ENCODE measurements at places on chromosomes 5 and 9.
A peak's percentile ranks its signal among the peaks of the same experiment; 100 is the strongest.

DNA sequence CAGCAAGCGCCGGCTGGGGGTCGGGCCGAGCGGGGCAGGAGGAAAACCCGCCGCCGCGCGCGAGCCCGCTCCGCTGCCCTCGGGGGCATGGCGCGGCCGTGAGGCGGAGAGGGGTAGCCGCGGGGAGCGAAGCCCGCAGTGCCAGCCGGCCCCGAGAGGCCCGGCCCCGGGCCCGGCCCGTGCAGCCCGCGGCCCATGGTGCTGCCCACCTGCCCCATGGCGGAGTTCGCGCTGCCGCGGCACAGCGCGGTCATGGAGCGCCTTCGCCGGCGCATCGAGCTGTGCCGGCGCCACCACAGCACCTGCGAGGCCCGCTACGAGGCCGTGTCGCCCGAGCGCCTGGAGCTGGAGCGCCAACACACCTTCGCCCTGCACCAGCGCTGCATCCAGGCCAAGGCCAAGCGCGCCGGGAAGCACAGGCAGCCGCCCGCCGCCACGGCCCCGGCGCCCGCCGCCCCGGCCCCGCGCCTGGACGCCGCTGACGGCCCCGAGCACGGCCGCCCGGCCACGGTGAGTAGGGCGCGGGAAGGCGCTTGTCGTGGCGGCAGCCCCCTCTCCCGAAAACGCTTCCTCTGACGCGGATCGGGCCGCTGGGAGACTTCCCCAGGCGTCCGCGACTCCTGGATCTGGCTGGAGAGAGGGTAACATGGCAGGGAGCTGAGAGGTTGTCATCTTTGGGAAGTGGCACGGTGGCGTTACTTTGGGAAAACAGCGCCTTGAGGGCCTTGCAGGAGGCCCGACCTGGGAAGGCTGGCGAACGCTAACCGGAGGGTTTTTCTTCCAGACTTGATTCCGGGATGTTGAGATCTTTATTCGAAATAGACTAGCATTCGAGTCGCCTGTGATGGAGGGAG, 523 bp downstream of the MAML1 start:
- no peaks in the 10 kb centered on the region for H3K27me3 ChIP-seq
- peaks cover 11% of the 10 kb centered on the region for H3K4me1 ChIP-seq
- peak overlapping the region; percentile 90 for H3K27ac ChIP-seq
- peak overlapping the region; percentile 75 for H3K4me3 ChIP-seq

DNA sequence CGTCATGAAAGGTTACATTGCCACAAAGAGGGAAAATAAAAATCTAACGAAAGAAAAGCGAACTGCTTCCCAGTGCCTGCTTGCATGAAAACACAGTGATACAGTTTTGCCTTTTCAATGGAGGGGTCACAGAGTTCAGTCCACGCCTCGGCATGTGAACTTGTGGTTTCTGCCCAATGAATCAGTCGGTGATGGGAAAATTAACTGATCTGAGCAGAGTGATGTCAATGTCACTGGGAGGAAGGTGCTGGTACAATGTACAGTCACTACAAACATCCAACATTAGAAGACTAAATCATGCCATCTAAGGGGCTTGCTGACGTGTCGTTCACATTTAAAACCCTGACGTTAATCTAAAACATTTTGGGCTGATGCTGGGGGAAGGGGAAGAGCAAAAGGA, 151.8 kb upstream of the MSX2 start:
- DNase-seq = no peak
- no peak overlapping the region for H3K27ac ChIP-seq
- no peaks in the 10 kb centered on the region for H3K36me3 ChIP-seq

DNA sequence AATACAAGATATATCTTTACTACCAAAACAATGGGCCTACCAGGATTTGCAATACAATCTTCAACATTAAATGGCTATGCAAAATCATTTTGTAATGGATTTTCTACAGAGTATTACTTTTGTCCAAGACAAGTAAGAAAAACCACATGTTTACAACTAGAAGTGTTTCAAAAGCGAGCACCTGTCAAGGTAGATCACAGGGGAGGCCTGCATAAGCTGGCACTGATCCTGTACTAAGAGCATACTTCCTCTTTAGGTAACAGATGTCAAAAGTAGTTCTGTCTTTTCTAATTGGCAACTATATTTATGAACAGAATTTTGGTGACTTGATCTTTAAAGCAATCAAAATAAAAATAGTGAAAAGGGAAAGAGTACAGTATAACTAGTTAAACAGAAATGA, 249.0 kb downstream of the MLLT3 start:
- H3K27ac ChIP-seq = no peak overlapping the region
- H3K36me3 ChIP-seq = no peaks in the 10 kb centered on the region
- no peaks in the 10 kb centered on the region for H3K27me3 ChIP-seq

DNA sequence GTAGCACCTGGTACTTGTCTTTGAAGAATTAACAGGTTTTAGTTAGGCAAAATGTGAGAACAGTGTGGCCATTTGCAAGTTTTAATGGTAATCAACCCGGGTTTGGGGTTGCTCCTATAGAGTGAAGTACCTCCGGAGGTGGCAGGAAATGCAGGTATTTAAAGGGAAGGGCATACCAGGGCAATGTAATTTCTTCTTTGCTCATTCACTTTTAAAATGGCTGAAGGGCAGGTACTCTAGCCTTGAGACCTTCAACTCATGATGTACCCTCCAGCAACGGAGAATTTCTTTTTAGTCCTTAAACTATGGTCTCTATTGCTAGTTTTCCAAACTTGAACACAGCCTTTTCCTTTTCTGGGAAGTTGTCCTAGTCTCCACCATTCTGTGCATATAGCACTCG, 1.3 kb upstream of the HSPA4 start:
- H3K36me3 ChIP-seq = no peaks in the 10 kb centered on the region
- H3K4me3 ChIP-seq = peak overlapping the region; percentile 72
- peak; percentile 89 for DNase-seq
- peak overlapping the region; percentile 100 for H3K27ac ChIP-seq
- H3K4me1 ChIP-seq = peaks cover 22% of the 10 kb centered on the region

- DNase-seq = no peak
- H3K4me1 ChIP-seq = 0 out of 2 replicates have a peak, but pooled peaks cover 16% of the 10 kb centered on the region
- H3K36me3 ChIP-seq = no peaks in the 10 kb centered on the region
- H3K27ac ChIP-seq = no peak overlapping the region
- no peak overlapping the region for H3K4me3 ChIP-seq
Measured at GRCh38 chr9:21708260-21708711, 94.2 kb upstream of the MTAP start.

GRCh38 chr9:134888603-134889190, 8.1 kb downstream of the FCN2 start:
- H3K27me3 ChIP-seq = no peaks in the 10 kb centered on the region
- no peak for DNase-seq

- no peak overlapping the region for H3K27ac ChIP-seq
- no peak for DNase-seq
- no peaks in the 10 kb centered on the region for H3K27me3 ChIP-seq
- H3K36me3 ChIP-seq = no peaks in the 10 kb centered on the region
Measured at GRCh38 chr5:179112469-179113142, 52.4 kb downstream of the ZNF354C start.

GRCh38 chr5:140365941-140366340, 5.9 kb downstream of the SLC4A9 start:
- H3K27me3 ChIP-seq = peaks cover 11% of the 10 kb centered on the region
- H3K36me3 ChIP-seq = no peaks in the 10 kb centered on the region
- no peak for DNase-seq
- H3K4me1 ChIP-seq = no peaks in the 10 kb centered on the region

DNA sequence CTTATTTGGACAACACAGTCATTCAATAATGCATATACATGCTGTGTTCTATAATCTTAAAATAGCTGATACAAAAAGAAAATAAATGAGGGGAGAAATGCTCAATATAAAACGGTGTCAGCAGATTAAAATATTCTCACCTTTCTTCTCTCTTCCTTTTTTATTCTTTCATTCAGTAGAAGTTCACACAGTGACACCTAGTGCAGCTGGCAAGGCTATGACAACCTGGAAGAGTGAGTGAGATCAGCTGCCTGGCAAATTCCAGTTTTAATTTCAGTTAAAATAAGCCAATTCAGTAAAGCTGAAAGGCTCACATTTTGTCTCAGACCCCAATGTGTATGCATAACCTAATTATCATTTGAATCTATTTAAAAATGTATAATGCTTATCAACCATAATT, 150.3 kb downstream of the RASEF start:
- peaks cover 3% of the 10 kb centered on the region for H3K36me3 ChIP-seq
- H3K4me3 ChIP-seq = no peak overlapping the region
- H3K27me3 ChIP-seq = no peaks in the 10 kb centered on the region
- DNase-seq = peak; percentile 46

- no peaks in the 10 kb centered on the region for H3K27me3 ChIP-seq
- no peaks in the 10 kb centered on the region for H3K4me1 ChIP-seq
- no peak overlapping the region for H3K27ac ChIP-seq
- H3K36me3 ChIP-seq = no peaks in the 10 kb centered on the region
Measured at GRCh38 chr9:125428060-125428901, 166.7 kb downstream of the GAPVD1 start.

DNA sequence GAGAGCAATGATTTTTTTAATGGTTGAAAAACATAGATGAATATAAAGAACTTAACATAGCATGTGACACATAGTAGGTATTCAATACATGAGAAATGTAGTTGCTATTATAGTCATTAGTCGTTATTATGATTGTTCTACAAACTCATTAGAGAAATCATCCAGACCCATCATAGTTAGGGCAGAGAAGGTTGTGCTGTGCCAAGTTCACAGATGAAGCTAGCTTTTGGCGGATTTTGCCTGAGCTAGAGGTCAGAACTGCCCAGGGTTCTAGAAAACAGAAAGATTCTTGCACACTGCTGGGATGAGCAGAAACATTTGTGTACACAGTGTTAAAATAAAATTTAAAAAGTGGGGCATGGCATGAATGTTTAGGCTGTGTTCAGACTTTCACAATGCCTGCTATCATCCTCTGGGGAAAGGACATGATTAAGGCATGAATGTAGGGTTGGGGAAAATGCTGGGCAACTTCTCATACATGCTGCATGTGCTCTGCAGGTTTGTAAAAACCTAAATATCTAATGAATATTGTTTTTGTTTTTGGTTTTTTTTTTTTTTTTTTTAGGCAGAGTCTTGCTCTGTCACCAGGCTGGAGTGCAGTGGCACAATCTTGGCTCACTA, 33.3 kb upstream of the RAD23B start:
- no peaks in the 10 kb centered on the region for H3K27me3 ChIP-seq
- no peaks in the 10 kb centered on the region for H3K36me3 ChIP-seq
- peak overlapping the region; percentile 0 for H3K27ac ChIP-seq
- no peak overlapping the region for H3K4me3 ChIP-seq

DNA sequence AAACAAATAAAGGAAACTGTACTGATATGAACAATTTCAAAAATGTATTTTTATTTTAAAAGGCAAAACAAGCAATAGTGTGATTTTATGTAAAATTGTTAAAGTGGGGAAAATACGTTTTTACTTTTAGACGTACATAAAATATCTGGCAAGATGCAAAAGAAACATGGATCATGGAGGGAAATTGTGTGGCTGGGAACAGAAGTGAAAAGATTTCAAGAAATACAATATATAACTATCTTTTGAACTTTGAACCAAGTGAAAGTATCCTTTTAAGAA, 1.5 kb upstream of the ZNF367 start:
- H3K36me3 ChIP-seq = no peaks in the 10 kb centered on the region
- H3K27me3 ChIP-seq = no peaks in the 10 kb centered on the region
- H3K4me3 ChIP-seq = peak overlapping the region; percentile 55
- peak overlapping the region; percentile 98 for H3K27ac ChIP-seq
- no peak for DNase-seq
- H3K4me1 ChIP-seq = peaks cover 24% of the 10 kb centered on the region

- H3K27me3 ChIP-seq = no peaks in the 10 kb centered on the region
- H3K4me1 ChIP-seq = no peaks in the 10 kb centered on the region
- DNase-seq = no peak
- H3K4me3 ChIP-seq = no peak overlapping the region
- H3K27ac ChIP-seq = no peak overlapping the region
Measured at GRCh38 chr5:80284720-80285119, 28.9 kb upstream of the SERINC5 start.

DNA sequence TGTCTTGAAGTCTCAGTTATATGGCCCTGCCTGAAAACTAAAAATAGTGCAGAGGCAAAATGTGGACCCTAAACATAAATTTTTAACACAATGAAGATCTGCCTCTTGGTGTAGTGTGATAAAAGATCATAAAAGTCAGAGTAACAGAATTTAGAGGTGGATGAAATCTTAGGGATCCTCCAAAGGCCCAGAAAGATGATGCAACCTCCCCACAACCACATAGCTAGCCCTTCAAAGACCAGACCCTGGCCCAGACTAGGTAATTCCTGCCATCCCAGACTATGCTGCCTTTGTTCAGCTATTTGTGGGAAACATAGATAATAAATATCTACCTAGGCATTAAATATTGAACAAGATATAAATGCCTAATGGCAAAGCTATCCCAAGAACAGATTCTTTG, 15.3 kb downstream of the KLF9 start:
- no peak for DNase-seq
- no peaks in the 10 kb centered on the region for H3K4me1 ChIP-seq
- 0 out of 2 replicates have a peak, but pooled peaks cover 8% of the 10 kb centered on the region for H3K27me3 ChIP-seq
- no peak overlapping the region for H3K27ac ChIP-seq
- no peak overlapping the region for H3K4me3 ChIP-seq
- H3K36me3 ChIP-seq = no peaks in the 10 kb centered on the region

GRCh38 chr9:4970970-4971641, 14.0 kb upstream of the JAK2 start:
- no peak overlapping the region for H3K27ac ChIP-seq
- DNase-seq = no peak
- H3K4me1 ChIP-seq = 0 out of 2 replicates have a peak, but pooled peaks cover 6% of the 10 kb centered on the region
- no peaks in the 10 kb centered on the region for H3K36me3 ChIP-seq
- no peak overlapping the region for H3K4me3 ChIP-seq
- H3K27me3 ChIP-seq = no peaks in the 10 kb centered on the region

DNA sequence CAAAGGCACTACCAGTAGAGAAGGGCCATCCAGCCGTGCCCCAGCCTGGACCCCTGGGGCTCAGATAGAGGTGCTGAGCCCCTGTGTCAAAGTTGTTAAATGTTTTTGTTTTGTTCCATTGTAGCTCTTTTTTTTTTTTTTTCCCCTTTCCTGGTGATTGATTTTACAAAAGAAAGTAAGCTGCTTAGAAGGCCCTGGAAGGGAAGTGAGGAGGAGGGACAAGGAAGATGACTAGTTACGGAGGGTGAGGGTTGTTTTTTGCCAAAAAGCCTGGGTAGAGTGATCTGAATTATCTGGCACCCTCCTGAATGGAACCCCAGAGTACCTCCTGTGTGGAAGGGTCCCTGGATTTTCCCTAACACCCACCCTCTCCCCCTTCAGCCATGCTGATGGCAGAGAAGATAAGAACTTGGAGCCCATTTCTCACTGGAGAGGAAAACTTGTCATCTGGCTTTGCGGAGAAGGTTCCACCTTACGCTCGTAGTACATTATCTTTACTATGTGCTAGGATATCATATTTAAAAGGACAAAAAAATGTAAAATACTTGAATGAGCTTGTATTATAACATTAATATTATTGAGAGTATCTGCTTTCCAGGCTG, 33.4 kb downstream of the FAXDC2 start:
- peaks cover 56% of the 10 kb centered on the region for H3K36me3 ChIP-seq
- no peaks in the 10 kb centered on the region for H3K27me3 ChIP-seq
- no peak overlapping the region for H3K27ac ChIP-seq
- no peak for DNase-seq
- no peaks in the 10 kb centered on the region for H3K4me1 ChIP-seq

- no peaks in the 10 kb centered on the region for H3K27me3 ChIP-seq
- no peak for DNase-seq
- no peaks in the 10 kb centered on the region for H3K36me3 ChIP-seq
- H3K4me1 ChIP-seq = peaks cover 19% of the 10 kb centered on the region
- no peak overlapping the region for H3K27ac ChIP-seq
Measured at GRCh38 chr9:38390851-38391250, 1.7 kb upstream of the ALDH1B1 start.

All from GM23338 (cell line).